ENCODE measurements at places on chromosomes 5 and 9. TPM values are rescaled to one million over a fixed set of nuclear protein-coding genes. Genes with fewer than 3 reads are reported as not detected.

DNA sequence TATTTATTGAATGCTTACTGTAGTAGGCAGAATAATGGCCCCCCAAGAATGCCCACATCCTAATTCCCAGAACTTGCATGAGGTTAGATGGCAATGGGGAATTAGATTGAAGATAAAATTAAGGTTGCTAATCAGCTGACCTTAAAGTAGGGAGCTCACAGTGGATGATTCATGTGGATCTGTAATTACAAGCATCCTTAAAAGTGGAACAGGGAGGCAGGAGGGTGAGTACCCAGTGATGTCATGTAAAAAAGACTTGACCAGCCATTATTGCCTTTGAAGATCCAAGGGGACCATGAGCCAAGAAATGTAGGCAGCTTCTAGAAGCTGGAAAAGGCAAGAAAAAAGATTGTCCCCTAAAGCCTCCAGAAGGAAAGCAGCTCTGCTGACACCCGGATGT lies 71.4 kb downstream of the GABBR2 start:
- H3K4me3 ChIP-seq = no peak overlapping the region
- H3K27ac ChIP-seq = no peak overlapping the region
- H3K36me3 ChIP-seq = no peaks in the 10 kb centered on the region
- no peak for DNase-seq
- no peaks in the 10 kb centered on the region for H3K27me3 ChIP-seq
- H3K4me1 ChIP-seq = no peaks in the 10 kb centered on the region

DNA sequence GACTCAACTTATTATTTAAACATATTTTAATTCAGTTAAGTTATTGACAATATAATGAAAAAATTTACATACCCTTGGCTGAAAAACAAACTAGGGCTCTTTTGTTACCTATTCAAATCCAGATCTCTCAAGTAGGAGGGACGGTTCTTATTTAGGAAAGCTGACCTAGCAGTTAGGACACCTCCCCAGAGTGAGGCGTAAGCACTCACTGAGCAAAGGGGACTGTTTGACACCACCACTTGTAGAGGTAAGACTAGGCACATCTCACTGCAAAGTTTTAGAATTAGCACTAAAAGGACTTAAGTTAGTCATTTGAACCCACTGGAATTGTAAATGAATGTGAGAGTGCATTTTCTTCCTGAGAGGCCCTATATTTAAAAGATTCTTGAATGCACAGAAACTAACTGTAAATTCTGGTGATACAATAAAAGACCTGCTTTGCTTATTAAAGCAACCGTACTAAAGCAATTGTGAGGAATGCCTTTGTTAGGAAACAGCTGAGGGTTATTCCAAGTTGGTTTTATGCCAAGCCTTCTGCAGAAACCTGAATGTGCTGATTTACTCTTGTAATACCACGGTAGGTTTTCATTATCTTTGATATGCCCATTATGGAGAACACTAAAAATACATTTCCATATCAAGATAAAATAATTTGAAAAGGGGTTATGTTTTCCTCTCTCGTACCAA lies 16.2 kb downstream of the HACD4 start:
- no peaks in the 10 kb centered on the region for H3K27me3 ChIP-seq
- DNase-seq = no peak
- H3K4me3 ChIP-seq = no peak overlapping the region
- H3K36me3 ChIP-seq = no peaks in the 10 kb centered on the region

GRCh38 chr5:113039229-113039933 lies 62.8 kb downstream of the DCP2 start:
- no peaks in the 10 kb centered on the region for H3K27me3 ChIP-seq
- H3K27ac ChIP-seq = no peak overlapping the region
- no peak for DNase-seq
- H3K36me3 ChIP-seq = no peaks in the 10 kb centered on the region
- H3K4me1 ChIP-seq = no peaks in the 10 kb centered on the region
- H3K4me3 ChIP-seq = no peak overlapping the region

Gene KCNV2
- total RNA-seq = not detected

GRCh38 chr9:4700932-4701331 lies 21.6 kb downstream of the CDC37L1 start:
- H3K27me3 ChIP-seq = no peaks in the 10 kb centered on the region
- H3K4me3 ChIP-seq = no peak overlapping the region
- H3K27ac ChIP-seq = no peak overlapping the region
- peaks cover 8% of the 10 kb centered on the region for H3K4me1 ChIP-seq

Gene LCN6
- total RNA-seq = not detected

Gene GFPT2
- total RNA-seq = 3.9 TPM

Data from body of pancreas (tissue), 4 donors.